Hepatic stellate cell (primary cell): ENCODE measurements at places on chromosomes 5 and 9.

- peak; percentile 34 for DNase-seq
Measured at GRCh38 chr5:78597068-78597973, 51.3 kb downstream of the LHFPL2 start.

GRCh38 chr5:141001844-141002604, 35.7 kb downstream of the PCDHAC2 start:
- no peak for DNase-seq

DNA sequence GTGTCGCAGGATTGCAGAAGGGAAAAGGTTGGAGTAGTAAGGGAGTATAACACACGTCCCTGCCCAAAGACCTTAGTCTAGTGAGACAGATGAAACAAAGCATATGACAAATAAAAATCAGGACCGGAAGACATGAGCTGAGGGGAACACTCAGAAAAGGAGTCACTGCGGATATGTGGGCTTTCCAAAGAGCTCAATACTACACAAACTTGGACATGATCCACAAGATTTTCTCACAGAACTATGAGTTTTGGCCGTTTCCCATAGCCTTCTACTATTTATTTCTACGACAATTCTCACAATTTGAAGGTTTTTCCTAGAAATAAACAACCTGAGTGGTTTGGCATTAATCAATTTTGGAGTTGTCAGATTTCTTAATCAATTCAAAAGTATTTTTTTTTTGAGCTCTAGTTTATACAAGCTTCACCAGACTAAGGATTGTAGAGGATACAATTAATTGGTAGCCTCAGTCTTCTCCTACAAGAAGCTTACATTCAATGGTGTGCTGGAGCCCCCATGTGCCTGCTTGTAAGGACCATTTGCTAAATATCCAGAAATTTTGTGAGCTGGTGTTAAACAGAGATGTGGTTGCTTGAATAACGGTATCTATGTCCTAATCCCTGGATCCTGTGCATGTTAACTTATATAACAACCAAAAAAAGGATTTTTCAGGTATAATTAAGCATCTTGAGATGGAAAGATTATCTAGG, 91.4 kb downstream of the ADAMTS12 start:
- no peak for DNase-seq

- DNase-seq, result no peak
Measured at GRCh38 chr5:151721087-151721646, 34.5 kb upstream of the SPARC start.

DNA sequence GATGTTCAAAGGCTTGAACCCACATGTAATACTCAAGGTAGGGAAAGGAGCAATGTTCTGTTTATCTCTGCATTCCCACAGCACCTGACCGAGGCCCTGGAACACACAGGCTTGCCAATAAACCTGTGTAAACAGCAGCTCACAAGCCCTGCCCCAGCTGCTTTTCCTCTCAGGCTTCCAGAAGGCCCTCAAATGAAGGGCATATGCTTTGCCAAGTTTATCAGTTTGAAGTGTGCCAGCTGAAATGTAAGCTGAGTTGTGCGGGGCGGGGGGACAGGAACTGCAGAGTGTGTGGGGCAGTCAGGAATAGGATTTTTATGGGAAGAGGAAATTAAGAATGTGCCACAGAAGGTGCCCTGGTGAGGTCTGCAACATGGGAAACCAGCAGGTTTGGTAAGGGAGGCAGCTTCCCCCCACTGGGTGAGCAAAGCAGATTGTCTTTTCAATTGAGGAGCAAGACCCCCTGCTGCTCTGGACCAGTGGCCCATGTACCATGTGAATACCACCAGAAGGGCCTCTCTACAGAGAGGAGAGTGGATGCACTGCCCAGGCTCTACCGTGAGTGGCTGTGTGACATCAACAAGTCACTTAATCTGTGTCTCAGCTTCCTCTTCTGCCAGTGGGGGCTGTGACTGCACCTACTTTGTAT, 194.8 kb downstream of the SPOCK1 start:
- DNase-seq, result no peak

- DNase-seq, result peak; percentile 65
Measured at GRCh38 chr5:93622240-93622885, 39.3 kb downstream of the NR2F1 start.

GRCh38 chr9:107755246-107755645, 265.7 kb upstream of the KLF4 start:
- DNase-seq, result peak; percentile 27

DNA sequence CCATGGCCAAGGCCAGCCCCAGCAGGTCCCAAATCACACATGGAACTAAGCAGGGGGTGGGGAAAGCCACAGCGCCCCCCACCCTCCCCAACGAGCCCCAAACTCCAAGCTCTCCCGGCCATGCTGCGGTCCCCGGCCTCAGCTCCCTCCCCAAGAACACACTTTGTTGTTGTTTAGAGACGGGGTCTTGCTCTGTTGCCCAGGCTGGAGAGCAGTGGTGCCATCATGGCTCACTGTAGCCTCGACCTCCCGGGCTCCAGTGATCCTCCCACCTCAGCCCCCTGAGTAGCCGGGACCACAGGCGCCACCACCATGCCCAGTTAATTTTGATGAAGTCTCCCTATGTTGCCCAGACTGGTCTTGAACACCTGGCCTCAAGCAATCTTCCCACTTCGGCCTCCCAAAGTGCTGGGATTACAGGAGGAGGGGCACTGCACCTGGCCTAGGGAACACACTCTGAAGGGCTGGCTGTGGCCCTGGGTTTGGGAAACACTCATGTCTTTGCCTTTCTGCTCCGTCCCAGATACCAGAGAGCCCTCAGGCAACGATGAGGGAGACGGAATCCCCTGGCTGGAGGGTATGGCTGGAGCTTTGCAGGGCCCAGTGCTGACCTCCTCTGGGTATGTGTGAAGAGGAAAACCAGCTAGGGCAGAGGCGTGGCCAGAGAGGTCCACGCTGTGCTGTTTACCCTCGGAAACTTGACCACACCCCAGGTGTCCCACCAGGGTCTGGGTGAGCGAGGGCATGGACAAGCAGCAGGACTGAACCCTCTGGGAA, 53.2 kb upstream of the UBAC1 start:
- DNase-seq, result no peak

DNA sequence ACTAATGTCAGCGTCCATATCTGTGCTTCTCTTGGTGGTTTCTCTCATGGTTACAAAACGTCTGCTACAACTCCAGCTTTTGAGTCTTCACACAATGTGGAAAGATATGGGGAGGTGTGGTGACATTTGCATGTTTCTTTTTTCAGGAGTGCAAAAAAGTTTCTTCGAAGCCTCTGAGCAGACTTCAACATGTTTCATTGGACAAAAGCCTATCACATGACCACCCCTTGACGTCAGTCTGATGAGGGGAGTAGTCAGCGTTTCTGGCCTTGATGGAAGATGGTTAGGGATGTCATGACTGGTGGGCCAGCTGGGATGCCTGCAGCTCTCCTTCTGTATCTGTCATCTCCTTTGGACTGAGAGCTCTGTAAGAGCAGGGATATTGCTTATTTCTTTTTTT, 61.4 kb downstream of the PTPDC1 start:
- no peak for DNase-seq

DNA sequence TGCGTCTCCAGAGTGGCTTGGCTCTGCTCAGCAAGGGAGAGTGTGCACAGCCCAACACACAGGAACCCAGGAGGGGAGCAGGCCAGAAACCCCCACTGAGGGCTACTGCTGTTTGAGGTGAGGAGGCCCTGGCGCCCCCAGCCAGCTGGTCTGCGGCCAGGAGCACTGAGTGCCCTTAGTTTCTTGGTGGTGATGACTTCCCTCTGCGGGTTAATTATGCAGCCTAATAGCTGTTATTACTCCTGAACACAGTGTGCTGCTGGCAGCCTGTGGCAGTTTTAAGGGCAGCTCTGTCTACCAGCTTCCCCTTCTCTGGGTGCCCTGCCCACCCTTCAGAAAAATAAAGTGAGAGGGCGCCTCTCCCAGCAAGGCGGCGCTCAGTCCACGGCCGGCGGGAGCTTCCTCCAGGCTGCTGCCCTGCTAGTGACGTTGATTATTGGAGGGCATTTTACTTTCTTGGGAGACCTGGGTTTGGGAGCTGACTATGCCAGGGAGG, 19.2 kb downstream of the GADD45G start:
- no peak for DNase-seq

DNA sequence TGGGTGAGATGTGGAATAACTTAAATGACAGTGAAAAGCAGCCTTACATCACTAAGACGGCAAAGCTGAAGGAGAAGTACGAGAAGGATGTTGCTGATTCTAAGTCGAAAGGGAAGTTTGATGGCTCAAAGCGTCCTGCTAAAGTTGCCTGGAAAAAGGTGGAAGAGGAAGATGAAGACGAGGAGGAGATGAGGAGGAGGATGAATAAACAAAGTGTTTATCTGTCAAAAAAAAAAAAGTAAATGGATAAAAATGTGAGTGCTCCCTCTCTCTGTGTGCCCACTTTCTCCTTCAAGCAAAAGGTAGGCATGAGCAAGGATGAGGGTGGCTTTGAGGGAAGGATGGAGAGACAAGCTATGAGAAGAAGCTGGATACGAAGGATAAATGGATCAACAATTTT, 4.2 kb upstream of the CANX start:
- no peak for DNase-seq

- DNase-seq, result no peak
Measured at GRCh38 chr9:121038362-121038761, 11.7 kb downstream of the C5 start.

DNA sequence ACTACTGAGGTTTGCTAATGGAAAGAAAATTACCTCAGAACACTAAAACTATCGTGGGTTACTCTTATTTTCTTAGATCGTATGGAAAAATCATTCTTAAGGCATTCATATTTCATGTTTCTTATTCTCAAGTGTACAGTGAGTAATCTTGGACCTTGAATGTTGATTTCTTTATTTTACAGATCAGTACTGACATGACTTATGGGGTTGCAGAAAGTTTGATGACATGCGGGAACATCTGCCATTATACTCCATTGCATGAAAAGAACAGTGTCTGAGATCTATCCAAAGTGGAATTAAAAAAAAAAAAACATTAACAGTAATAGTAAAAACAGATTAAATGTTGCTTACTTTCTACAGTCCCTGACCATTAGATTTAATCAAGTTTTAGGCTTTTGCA, 1290.2 kb upstream of the WWC1 start:
- no peak for DNase-seq

DNA sequence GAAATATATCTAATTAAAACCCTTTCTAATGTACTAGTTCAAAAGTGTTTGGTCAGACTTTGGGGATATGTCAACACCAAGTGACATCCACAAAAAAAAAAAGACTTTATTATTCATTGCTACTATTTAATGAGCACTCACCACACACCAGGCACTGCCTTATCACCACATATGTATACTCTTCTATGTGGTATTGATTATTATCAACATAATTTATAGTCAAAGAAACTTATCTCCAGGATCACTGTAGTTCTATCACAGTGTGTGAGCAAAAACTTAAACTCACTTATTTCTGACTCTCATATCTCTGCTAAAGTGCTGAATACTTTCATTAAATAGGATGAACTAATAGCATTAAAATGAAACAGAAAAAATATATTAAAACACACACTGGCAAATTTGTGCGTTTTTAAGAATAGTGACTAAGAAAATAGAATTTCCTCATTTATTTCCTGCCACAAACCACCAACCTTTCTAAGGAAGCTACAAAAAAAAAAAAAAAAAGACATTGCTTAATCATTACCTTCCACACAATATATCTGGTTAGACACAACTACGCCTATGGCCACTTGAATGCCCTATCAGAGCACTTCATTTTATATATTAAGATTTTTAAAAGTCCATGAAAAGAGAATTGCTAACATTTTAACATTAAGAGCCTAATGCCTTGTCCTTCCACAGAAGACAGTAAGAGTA, 12.8 kb downstream of the SLCO4C1 start:
- no peak for DNase-seq

DNA sequence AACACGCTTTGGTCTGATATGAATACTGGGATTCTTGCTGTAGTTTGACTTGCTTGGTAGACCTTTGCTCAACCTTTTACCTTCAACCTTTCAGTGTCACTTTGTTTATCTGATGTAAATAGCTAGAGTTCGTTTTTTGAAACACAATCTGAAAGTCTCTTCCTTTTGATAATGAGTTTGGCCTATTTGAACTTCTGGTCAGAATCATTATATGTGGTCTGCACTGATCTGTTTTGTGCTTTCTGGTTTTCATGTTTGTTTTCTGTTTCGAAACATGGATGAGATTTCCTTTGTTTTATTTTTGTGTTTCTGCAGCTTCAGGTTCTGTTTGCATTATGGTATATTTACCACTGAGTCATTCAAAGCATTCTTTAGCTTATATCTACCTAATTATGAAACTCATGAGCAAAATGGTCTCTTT, 217.5 kb downstream of the GABBR2 start:
- DNase-seq, result no peak

GRCh38 chr5:61333954-61334867, 2.2 kb downstream of the ZSWIM6 start:
- DNase-seq, result no peak

GRCh38 chr9:22454016-22454415, 7.4 kb downstream of the DMRTA1 start:
- DNase-seq, result no peak

GRCh38 chr5:7902201-7902600, 33.3 kb downstream of the MTRR start:
- DNase-seq, result no peak

DNA sequence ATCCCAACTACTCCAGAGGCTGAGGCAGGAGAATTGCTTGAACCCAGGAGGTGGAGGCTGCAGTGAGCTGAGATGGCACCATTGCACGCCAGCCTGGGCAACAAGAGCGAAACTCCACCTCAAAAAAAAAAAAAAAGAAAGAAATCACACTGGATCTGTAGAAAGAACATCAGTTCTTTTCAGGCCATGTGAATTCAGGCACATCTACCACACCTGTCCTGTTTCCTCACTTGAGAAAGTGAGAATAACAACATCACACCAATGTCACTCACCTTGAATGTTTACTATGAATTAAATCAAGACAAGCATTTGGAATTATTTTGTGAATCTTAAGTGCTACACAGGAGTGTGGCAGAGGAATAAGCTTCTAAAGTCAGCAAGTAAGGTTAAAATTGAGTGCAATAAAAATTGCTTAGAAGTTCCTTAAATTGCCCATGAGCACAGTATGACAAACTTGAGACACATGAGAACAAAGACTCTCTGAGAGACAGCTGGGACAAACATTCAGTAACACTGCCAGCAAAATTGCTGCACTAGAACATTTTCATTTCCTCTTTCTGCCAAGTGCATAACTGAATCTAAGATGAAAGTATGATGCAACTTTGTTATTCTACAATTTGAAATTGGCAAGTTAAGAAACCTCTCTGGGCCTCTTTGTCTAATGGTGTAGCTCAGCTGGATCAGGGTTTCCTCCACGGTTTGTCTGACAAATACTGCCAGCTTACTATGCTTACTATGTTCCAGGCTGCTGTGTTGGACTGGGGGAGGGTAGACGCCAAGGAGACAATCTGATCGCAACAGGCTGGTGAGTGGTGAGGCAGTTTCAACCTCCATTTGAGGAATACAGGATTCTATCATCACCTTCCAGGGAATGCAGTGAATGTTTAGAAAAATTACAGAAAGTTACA, 1.9 kb upstream of the RIC1 start:
- DNase-seq, result peak; percentile 42

DNA sequence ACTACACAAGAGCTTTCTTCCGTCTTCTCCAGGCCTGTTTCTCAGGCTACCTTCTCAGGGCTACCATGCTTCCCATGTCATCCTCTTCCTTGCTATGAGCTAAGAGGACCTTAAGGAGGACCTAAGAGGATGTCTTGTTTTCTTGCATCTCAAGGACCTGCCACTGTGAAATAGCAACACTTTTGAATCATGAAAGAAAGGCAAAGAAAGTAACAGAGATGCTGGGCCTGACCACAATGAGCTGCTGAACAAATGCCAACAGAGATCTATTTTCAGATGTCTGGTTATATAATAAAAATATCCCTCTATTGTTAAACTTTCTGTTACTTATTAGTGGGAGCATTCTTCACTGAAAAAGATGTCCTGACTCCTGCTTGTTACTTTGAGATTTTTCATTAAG, 36.7 kb upstream of the ANXA1 start:
- no peak for DNase-seq
